Posterior cingulate gyrus (tissue), 11 donors: ENCODE measurements at places on chromosomes 3 and 15.

DNA sequence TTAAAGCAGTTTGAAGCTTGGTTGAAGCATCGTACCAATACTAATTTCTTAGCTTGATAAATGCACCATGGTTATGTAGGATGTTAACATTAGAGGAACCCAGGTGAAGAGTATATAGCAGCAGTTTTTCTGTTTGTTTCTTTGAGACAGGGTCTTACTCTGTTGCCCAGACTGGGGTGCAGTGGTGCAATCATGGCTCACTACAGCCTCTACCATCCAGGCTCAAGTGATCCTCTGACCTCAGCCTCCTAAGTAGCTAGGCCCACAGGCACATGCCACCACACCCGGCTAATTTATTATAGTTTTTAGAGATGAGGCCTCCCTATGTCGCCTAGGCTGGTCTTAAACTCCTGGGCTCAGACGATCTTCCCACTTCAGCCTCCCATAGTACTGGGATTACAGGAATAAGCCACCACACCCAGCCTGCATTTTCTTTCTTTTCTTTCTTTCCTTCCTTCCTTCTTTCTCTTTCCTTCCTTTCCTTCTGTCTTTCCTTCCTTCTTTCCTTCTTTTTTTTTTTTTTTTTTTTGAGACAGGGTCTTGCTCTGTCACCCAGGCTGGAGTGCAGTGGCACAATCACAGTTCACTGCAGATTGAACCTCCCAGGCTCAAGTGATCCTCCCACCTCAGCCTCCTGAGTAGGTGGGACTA is 6.1 kb downstream of the PEAK1 start:
- DNase-seq: no peak

DNA sequence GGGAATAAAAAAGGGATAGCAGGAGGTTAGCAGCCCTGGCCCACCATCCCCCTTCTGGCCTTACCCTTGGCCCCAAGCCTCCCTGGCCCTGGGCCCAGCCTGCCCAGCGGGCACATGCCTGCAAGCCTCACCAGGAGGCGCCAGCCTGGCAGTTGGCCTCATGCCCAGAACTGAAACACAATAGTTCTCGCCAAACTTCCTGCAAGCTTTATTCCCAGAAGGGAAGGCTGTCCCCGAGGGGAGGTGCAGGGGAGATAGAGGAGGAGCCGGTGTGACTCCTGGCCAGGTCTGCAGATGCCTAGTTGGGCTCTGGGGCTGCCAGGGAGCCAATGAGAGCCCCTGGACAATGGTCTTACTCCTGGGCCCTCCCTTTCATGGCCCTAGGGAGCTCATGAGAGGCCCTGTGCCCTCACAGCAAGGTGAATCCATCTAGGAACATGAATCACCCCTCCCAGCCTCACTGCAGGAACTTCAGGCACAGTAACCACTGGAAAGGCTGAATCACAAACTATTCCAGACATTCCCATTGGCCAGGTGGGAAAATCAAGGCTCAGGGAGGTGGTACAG is 4.0 kb downstream of the CCDC33 start:
- DNase-seq: peak; percentile 75

DNA sequence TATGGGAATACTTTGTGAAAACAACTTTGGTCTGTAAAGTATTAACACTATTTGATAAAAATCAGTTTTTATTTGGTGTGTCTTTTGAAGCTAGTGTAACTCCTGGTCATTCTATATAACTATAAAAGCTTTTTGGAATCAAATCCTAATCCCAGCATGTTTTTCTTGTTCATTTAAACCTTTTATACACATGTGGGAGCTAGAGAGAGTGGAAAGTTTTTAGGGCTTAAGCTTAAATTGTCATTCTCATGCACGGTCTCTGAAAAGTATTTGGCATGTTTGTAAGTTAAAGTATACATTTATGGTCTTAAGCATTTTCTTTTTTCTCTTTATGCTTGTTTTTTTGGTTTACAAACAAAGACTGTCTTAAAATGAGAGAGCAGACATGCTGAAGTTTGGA is 83.4 kb upstream of the RARB start:
- DNase-seq: no peak

DNA sequence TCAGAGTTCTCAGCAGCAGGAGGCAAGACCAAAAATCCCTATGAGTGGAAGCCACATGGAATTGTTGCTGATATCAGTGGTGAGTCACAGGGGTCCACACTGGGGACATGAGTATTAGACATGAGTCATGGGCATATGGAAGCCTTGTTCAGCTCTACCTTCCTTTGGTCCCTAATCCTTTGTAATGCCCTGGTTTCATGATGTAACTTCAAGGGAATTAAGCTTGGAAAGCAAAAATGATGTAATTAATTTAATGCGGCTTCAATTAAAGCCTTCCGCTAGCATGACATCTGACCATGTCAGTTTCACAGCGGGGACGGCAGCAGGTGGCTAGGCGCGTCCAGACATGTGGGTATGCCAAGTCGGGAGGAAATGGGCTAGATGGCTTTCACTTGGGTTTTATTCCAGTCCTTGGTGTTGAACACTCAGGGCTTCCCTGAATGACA is 176.1 kb upstream of the RGMA start:
- peak; percentile 46 for DNase-seq

DNA sequence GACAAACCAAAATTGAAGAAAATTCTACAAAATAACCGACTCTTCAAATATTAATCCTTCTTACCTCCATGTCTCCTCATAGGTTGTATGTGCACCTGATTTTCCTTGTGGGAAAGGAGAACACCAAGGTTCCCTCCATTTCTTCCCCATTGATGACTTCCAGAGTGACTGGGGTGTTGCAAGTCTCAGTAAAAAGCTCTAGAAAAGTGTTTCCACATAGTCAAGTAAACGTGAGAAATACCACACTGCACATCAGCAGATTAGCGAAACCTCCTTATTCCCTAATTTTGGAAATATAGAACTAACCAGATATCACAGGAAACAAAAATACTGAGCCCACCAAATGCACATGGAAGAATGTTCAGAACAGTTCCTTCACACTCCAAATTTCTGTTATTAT is 4.9 kb upstream of the RPN1 start:
- DNase-seq: no peak

DNA sequence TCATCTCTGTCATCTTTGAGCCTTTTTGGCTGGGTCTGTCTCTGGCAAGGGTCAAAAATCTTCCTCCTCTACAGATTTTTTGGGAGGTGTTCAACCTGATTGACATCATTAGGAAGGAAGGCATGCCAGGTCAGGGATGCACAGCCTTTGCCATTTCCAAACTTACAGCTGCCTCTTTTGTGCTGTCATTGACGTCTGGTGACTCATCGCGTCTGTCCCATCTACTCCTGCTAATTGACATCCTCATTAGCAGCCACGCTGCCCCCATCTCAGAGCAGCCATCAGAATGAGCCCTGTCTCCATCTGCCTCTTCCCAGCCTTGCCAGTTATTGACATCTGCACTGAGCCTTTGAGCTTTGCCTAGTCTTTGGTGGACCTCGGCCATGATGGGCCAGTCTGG is 53.0 kb downstream of the PDIA5 start:
- no peak for DNase-seq

- no peak for DNase-seq
Measured at GRCh38 chr3:5153074-5153473, 31.0 kb downstream of the ARL8B start.

DNA sequence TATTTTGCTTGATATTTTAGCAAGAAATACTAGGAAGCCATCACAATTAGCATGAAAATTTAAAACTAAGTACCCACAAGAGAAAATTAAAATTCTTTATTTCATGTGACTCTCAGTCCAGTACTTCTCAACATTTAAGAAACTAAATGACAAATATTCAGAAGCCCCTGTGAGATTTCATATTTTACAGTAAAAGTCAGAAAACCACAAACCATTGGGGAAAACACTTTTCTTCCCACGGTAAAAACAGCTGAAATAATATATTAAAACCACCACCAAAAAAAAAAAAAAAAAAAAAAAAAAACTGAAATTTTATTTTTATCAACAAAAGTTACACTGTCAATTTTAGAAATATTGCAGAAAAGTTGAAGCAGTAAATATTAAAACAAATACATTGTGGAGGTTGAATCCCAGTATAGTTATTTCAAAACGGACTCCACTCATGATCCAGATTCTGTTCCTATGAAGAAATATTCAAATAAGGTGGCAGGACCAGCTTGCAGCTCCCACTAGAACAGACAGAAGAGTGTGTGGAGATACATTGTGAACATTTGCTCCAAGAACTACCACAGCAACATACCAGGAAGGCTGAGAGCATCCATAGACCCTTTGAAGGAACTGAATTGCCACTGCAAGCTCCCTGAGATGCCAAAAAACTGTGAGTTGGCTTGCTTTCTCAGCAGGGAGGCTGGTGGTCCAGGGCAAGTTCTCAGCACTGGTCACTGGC is 308.2 kb downstream of the CTNNB1 start:
- no peak for DNase-seq

DNA sequence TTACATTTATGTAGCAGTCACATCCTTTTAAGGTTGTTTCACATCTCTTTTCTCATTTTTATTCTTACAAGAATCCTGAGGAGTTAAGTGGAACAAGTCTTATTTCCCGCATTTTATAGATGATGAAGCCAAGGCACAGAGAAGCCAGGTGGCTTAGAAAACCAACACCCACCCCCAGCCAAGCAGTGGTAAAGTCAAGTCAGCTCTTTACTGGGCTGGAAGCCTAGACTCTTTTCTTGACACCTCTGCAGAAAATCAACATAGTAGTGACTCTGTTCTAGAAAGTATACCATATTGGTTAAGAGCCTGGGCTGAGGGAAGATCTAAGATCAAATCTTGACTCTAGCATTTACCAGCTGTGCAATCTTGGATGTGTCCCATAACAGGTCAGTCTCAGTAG is 195.7 kb downstream of the KCNAB1 start:
- no peak for DNase-seq

GRCh38 chr15:88303395-88303794 is 46.9 kb upstream of the NTRK3 start:
- no peak for DNase-seq
